ENCODE measurements at places on chromosomes 1 and 21.

DNA sequence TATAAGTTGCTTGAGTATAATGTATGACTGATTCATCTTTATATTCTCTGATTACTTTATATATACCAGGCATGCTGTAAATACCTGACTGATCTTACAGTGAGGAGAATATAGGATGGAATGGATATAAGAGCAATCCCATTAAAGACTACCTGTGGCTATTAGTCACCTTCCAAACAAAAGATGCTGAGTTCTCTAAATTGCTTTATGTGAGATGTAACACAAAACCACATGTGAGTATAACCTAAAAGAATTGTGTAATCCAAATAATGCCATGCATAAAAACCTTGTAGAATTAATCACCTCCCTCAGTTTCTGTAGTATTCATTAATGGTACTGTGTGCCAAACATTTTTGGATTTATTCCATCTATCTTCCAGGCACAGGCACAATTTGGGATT is 134.6 kb upstream of the LRRC7 start:
- DNase-seq: no peak

DNA sequence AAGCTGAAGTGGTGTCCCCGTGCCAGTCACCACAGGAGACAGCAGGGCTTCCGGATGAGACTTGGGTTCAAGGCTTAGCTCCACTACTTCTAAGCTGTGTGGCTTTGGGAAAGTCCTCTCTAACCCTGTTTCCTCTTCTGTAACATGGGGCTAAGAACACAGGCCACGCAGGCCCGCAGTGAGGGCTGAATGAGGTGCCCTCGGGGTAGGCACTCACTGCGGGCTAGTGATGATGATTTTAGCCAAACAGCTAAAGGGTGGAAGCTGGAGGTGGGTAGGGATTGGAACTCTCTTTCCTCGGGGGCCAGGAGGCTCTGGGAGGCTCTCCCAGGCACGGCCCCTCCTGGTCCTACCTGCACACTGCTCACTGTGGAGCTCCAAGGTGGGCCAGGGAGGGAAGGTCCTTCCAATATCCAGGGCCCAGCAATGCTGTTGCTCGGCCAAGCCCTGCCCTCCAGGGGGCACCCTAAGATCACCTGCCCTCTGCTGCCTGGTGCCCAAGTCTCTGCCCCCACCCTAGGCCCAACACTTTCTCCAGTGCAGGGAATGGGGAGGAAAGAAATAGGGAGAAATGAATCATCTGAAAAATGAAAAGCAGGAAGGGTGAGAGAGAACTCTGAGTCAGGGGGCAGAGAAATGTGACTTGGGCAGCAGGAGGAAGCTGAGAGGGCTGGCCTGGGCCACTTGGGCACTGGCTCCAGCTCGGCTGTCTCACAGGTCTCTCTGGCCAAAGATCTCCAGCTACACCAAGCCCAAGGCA is 19.2 kb upstream of the EVA1B start:
- no peak for DNase-seq

GRCh38 chr1:43706598-43707189 is 642 bp upstream of the ST3GAL3 start:
- peak; percentile 84 for DNase-seq

DNA sequence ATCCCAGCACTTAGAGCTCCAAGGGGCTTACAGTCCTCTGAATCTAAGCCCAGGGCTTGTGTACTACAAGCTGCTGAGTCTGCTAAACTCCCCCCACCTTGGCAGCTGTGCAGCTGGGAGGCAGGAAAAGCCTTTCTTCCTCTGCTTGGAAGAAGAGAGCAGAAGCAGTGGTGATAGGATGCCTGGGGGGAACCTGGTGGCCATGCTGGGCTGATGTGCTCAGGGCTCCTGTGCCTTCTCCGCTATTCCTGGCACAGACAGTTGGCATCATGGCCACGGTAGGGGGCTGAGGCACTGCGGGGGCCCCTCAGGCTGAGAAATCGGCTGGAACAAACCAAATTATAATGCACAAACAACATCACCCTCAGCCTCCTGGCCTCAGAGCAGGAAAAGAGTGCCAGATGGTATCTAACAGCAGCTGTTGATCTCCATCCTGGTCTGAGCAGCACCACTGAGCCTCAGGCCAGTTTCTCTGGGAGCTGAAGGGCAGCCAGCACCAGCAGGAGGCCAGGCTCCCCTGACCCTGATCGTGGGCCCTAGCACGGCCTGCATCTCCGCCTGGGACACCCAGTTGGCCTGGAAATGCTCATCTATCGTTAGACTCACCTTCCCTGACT is 35.8 kb downstream of the ECE1 start:
- no peak for DNase-seq

Measured in NCI-H748 treated with DMSO at 0.1 percent for 48 hours (cell line).